Retinal pigment epithelial cell (primary cell): ENCODE measurements at places on chromosomes 1 and 21.

GRCh38 chr1:220828179-220828490, 41.4 kb downstream of the MTARC1 start:
- DNase-seq = no peak

DNA sequence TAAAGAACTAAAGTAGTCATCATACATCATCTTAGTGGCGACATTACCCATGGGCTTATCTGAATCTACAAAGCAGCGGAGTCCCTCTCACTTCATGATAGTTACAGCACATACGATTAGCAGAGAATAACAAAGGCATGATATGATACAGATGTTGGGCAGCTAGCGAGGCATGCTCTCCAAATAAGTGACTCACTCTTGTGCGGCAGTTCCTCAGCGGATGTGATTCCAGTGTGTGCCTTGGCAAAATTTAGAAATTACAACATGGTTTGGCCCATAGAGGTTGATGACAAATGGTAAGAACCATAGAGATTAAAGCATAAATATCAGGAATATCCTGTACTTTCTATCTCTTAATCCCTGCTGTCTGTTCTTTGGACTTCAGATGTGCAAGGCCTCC, 48.1 kb upstream of the PAXBP1 start:
- no peak for DNase-seq

- no peak for DNase-seq
Observed at GRCh38 chr1:96073100-96073499, 648.5 kb upstream of the PTBP2 start.

GRCh38 chr1:216224233-216224632, 199.0 kb downstream of the USH2A start:
- DNase-seq = no peak

DNA sequence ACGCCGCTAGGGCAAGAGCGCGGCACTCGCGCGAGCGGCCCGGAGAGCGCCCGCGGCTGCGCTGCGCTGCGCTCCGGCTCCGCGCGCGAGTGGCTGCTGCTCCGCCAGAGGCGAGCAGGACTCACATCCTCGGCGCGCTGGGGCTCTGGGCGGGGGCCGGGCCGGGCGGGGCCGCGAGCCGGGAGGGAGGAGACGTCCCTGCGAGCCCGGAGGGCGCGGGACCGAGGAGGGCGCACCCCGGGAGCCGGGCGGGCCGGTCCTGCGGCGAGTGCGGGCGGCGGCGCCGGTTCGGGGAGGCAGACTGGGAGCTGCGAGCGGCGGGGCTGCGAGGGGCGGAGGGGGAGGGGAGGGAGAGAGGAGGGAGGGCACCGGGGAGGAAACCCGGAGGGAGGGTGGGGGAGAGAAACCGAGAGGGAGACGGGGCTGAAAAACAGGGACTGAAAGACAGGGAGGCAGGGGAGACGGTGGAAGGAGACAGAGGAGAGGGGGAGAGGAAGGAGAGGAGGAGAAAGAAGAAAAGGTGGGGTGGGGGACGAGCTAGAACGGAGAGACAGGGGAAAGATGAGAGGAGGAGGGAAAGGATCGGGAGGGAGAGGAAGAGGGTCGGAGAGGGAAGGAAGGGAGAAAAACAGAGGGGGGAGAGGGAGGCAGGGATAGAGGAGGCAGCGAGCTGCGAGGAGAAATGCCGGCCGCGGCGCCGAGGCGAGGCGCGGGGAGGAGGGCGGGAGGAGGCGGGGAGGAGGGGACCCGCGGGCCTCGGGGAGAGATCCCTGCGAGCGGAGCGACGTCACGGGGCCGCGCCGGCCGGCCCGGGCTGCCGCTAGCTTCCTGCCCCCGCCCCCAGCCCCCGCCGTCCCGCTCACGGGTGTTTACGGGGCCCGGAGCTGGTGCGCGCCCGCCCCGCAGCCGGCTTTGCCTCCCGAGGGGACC, at the start of gene CAMK2N1:
CAMK2N1 (minus strand) TSS at position 684 of the 930 bp plus-strand sequence. CDS start 831 bp downstream, outside the sequence.
- DNase-seq = no peak

- peak; percentile 74 for DNase-seq
Observed at GRCh38 chr1:241972703-241973369, 15.3 kb downstream of the BECN2 start.

DNA sequence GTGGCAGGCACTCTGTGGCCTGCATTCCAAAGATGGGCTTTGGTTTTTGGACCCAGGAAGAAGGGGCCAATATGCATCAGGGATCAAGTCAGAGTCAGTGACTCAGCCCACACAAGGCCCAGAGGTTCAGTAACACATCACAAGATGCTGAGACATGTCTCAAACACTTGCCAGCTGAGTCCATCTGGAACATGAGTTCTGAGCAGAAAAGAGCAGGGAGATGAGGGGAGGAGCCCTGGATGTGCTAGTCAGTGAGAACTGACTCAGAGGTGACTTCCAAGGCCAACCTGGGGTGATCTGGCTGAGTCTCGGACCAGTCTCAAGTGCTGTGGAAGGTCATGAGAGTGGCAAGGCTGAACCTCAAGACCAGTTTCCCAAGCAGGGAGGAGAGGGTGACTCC, 150.1 kb downstream of the CDC7 start:
- DNase-seq = peak; percentile 98

DNA sequence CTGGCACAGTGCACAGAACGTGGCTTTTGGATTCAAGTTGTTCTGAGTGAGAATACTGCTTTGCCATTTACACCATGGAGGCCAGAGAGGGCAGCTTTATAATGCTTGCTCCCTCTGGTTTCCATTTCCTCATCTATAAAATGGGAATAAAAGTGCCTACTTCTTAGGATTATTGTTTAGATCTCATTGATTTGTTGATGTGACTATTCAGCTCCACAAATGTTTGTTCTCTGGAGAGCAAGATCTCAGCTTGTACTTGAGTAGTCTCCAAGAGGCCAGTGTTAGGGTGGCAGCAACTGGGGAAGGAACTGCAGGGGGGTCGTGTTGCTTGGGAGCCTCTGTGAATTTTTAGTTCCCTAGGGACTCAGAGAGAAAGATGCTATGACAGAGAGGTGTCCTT, 55.2 kb downstream of the YARS1 start:
- no peak for DNase-seq

- no peak for DNase-seq
Observed at GRCh38 chr1:168499688-168500049, 44.1 kb downstream of the XCL2 start.

DNA sequence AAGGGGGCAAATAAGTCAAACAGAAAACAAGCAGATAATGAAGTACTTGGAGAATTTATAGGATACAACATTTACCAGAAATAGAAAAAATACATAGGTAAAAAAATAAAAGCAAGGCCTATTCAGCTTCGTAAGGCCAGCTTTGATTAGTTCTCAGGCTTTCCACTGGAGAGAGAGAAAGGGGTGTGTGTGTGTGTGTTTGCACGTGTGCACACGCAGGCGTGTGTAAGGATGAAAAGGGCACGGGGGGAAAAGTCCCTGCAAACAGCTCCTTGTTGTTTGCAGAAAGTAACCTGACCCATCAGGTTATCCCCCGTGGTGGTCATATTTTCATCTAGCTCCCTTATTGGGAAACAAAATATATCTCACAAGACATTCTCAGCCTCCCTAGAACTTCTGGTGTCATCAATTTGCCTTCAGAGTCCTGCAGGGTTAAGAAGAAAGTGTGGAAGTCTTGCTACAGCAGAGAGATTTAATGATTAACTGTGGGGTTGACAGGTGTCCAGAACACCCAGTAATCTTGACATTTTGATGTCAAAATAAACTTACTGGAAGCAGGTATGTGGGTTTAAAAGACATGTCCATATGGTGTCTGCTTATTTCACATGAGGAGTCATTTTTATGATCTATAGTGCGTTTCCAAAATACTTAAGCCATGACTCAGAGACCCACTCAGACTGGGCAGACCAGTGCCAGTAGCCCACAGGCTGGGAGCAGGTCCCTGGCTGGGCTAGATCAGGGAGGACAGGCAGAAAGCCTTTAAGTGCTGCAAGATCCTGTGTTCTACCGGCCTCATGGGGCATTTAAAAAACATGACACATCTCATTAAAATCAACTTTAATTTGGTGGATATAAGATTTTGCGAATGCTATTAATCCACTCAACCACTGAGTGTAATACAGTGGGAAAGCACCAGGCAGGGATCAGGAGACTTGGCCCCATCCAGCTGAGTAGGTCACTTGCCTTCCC, 487.6 kb upstream of the CAMK1G start:
- peak; percentile 86 for DNase-seq

DNA sequence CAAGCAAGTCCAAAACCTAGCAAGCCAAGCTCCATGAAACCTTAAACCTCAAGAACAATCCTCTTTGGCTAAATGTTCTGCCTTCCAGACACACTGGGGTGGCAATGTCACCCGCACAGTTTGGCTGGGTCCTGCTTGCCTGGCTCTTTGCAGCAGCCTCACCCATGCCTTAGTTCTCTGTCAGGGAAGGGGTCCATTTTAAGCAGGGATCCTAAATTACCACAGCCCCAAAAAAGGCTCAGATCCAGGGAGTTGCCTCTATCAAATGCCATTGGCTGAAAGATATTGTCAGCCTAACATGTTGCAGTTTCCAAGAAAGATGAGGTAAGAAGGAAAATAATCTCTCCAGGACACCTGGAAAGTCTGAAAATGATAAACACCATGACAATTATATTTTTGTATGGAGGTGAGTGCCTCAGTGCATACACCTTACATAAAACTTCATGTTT, 26.1 kb upstream of the LYPLAL1 start:
- DNase-seq = no peak

DNA sequence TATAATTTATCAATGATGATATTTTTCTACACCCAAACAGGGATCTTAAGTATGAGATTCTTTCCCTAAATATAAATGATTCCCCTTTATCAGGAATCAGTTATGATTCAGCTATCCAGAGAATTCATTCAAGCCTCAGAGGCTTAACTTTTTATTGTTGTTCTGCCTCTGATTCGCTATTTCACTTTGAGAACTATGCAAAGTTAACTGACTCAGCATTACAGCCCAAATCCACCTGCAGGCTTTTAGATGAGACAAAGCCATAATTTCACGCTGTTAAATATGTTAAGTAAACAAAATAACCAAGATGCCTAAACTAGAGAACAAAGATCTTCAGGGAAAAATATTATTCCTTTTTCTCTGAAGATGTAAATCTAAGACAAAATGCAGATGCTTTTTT, 8.5 kb downstream of the SCYL3 start:
- DNase-seq = no peak

- no peak for DNase-seq
Observed at GRCh38 chr1:153587314-153587713, 21.7 kb upstream of the S100A2 start.

DNA sequence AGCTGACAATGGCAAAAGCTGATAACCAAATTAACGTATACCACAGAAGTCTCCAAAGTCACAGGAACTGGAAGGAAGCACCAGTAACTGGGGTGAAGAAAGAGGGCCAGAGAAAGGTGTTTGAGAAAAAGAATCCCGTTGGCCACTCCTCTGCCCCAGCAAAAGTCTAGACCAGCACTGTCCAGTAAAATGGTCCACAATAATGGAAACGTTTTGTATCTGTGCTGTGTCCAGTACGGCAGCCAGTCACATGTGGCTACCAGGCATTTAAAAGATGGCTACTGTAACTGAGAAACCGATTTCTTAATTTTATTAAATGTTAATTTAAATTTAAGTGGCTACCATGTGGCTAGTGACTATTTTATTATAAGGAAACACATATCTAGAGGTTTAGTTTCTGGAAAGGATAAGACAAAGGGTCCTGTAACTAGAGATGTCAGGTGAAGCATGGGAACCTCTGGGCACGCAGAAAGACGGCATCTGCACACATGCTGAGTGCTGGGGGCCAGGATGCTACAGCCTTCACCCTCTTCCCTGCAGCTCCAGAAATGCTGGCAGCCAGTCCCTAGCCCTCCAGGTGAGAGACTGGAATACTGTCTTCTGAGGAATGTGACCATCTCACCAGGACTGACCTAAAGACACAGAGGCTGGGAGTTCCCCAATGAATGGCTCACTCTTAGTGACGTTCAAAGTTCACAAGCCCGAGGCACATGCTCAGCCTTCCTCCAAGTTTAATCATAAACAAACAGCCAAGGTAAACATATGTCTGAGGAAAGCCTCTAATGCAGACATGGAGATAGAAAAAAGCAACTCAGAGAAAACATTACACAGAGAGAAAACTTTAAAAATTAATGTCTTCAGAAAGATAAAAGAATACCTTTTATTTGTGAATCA, 50.7 kb downstream of the JAK1 start:
- no peak for DNase-seq
